ENCODE measurements at places on chromosomes 2 and 18.

DNA sequence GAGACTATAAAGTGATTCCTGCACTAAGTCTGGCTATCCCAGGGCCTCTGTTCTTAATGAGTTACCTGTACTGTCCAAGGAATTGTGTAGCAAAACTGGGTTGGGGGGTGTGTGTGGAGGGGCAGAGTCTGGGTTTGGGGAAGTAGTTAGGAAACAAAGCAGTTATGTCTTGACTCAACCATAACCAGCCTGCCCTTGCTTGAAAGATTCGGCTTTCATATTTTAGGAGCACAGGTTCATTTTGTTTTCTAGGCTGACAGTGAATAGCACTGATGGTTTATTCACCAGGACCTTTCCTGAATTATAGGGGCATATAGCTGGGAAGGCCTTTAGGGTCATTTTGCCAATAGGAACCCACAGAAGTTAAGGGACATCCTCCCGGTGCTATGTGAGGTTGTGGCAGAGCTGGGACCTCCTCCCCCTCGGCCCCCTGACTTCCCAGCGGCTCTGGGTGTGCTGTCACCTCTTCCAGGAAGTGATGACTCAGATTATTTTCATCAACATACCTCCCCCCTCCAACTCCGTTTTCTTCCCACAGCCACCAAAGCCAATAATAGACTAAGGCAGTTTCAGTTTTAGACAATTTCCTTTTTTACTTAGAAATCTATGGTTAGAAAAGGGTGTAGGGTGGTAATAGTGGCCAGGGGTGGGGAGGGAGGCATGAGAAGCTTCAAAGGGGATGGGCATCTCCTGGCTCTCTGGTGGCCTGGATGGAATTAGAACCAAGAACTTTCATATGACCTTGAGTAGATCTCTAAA lies 44.8 kb downstream of the SETBP1 start:
- DNase-seq: no peak

DNA sequence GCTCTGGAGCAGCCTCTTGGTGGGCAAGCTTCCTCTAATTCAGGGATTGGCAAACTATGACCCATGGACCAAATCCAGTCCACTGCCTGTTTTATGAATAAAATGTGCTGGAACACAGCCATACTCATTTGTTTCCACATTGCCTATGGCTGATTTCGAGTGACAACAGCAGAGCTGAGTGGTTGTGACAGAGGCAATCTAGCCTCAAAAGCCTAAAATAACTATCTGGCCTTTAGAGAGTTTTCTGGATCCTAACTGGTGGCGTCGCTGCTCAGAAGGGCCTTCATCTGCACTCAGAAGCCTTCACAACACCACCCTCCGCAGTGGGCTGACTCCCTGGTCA lies 147.1 kb downstream of the CCBE1 start:
- DNase-seq: no peak

DNA sequence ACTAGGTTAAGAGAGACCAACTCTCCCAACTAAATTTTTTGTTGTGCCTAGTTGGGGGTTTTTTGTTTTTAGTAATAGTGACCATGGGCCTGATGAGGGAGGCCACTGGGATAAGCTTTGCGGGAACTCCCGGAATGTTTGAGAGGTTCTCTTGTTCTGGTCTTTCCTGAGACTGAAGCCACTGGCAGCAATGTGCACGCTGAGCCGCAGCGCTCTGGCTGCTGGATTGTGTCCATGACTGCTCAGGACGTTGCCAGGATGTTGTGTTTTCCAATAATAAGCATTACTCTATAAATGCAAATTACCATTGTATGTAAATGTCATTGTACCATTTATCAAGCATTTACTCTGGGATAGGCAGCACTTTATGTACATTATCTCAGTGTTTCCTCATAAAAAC lies 126.1 kb downstream of the GALNT1 start:
- DNase-seq: no peak

DNA sequence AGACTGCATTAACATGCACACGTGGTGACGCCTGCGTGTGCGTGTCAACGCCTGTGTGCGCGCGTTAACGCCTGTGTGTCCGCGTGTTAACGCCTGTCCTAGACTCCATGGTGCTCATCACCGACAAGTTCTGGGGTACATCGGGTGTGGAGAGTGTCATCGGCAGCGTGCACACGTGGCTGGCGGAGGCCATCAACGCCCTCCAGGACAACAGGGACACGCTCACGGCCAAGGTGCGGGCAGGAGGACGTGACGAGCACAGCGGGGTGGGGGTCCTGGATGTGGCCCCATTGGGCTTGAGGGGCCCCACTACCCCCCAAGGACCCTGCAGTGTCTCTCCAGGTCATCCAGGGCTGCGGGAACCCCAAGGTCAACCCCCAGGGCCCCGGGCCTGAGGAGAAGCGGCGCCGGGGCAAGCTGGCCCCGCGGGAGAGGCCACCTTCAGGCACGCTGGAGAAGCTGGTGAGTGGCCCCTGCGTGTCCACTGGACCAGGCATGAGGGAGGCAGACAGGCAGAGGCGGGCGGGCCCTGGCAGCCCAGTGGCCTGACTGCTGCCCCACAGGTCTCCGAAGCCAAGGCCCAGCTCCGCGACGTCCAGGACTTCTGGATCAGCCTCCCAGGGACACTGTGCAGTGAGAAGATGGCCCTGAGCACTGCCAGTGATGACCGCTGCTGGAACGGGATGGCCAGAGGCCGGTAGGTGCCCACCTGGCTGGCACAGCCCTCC lies 29.2 kb downstream of the GPC1 start:
- DNase-seq: no peak

DNA sequence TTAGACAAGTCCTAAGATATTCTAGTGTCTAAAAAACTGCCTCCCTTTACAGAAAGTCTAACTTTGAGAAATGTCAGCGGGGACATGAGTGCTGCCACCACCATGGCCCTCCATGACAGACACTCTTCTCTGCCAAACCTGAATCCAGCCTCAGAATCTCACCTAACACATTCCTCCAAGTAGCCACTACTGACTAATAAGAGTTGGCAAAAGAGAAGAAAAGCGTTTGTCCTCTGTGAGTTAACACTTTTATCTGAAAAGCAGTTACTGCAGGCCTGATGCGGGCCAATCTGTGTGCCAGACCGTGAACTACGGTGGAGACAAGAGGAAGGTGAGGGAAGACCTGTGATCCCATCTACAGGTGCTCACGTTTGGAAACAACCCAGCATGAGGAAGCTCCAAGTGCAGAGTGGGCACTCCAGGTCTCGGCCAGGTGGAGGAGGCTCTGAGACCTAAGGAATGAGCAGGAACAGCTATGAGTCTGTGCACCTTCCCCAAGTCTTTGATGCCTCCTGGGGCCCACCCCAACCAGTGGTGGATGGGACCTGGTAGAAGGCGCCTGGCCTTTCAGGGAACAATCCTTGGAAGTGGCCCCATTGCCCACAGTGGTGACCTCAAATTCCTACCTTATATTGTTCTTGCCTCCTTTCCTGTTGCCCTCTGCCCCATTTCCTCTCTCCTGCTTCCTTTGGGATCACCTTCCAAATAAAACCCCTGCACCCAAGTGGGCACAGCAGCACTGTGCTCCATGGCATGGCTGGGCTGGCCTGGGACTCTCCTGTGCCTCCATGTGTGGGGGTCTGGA lies 91.6 kb downstream of the BIN1 start:
- DNase-seq: no peak

- no peak for DNase-seq
These were observed 39.4 kb upstream of the SMAD2 start for GRCh38 chr18:47969816-47970215.

- no peak for DNase-seq
These were observed 295 bp downstream of the GAREM1 start for GRCh38 chr18:32470460-32470713.

DNA sequence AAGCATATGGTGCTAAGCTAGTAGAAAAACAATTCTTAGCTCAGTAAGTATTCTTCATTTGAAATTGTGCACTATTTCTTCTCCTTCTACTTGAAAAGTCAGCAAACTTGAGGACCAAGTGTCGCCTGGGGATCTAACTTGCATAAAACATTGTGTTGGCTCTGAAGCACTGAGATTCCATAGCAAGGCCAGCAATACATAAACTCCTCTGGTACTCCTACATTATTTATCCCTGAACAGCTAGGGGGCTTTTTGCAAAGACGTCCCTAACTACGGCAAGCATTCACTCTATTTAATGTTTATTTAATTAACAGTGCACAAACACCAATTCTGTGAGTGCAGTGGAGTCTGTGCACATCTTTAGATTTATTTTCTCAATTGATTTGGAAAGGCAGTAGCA lies 392.2 kb downstream of the ERBB4 start:
- no peak for DNase-seq

DNA sequence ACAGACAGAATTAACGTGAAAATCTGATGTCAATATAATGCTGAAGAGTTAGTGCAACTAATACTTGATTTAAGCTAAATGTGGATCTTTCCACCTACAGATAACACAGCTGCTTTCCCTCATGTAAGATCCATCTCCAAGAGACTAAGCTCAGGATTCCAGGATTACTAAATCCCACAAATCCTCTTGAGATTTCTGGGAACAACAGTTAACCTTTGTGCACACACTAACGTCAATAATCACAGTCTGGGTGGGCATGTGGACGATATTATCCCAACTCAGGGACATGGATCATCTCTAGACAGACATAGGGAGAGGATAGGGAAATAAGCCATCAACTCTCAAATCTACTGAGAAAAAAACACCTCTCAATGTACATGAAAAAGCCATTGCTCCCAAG lies 432.6 kb downstream of the SATB2 start:
- no peak for DNase-seq

DNA sequence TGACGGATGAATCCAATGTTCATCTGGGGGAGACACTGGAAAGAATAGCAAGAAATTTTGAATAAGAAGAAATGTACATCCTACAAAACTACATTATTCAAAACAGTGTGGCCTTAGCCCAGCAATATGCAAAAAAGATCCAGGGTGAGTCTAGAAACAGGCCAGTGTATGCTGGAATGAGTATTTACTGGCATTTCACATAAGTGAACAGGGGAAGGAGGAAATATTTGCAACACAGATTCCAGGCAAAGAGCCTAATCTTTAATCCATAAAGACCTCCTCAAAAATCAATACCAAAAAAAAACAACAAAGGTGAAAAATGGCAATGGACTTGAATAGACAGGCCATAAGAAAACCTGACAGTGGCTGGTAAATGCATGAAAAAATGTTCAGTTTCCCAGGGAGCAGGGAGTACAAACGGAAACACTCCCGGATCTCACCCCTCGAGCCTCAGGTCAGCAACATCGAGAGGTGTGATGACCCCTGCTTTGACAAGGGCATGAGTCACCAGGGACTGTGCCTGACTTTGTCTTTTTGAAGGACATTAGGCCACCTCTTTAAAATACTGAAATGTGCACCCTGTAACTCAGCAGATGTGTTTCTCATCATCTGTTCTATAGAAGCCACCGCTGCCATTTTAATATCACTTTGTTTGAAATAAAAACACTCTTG lies 12.7 kb upstream of the GPC1 start:
- no peak for DNase-seq

GRCh38 chr18:10748641-10749040 lies 222.8 kb downstream of the NAPG start:
- DNase-seq: no peak

Data from SHP77 (cell line).